ENCODE measurements at places on chromosomes 1 and 21.

DNA sequence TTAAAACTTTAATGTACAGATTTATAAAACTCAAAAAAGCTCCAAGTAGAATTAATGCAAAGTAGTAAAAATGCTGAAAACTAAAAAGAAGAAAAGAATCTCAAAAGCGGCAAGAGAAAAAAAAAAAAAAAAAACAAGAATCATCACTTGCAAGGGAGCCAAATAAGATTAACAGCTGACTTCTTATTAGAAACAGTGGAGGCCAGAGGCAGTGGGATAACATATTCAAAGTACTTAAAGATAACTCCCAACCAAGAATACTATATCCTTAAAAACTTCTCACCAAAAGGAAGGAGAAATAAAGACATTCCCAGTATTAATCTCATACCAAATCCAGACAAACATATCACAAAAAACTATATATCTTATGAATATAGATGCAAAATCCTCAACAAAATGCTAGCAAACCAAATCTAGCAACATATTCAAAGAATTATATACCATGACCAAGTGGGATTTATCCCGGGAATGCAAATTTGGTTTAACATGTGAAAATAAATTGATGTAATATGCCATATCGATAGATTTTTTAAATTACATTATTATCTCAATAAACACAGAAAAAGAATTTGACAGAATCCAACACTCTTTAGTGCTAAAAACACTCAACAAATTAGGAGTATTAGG is 62.7 kb downstream of the CAMK2N1 start:
- DNase-seq, result no peak

- DNase-seq, result peak; percentile 65
These were observed 672.8 kb downstream of the PTPRC start for GRCh38 chr1:199311478-199312262.

DNA sequence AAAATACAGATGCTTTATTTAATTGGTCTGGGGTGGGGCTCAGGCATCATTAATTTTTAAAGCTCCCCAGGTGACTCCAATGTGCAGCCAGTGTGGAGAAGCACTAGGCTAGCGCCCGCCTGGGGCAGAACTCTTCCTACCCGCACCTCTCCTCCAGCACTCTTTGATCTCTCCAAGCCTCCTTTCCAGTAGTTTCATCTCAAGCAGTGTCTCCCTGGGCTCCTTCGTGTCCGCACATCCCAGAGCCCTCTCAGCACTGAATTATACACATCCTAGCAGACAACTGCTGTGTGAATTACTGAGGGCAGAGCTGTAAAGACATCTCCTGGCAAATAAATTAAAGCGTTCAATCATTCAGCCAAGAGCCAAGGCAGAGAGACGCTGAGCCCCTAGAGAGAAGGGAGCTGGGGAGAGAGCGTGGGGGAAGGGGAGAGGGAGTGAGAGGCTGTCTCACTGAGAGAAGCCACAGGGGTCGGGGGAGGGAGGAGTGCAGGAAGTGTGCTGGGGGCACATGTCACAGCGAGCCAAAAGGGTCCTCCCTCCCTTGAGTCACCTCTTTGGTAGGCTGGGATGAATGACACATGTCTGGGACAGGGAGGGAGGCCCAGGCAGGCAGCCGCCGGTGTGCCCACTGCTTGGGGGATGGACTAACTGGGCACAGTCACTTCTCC is 21.0 kb upstream of the PARP1 start:
- no peak for DNase-seq

DNA sequence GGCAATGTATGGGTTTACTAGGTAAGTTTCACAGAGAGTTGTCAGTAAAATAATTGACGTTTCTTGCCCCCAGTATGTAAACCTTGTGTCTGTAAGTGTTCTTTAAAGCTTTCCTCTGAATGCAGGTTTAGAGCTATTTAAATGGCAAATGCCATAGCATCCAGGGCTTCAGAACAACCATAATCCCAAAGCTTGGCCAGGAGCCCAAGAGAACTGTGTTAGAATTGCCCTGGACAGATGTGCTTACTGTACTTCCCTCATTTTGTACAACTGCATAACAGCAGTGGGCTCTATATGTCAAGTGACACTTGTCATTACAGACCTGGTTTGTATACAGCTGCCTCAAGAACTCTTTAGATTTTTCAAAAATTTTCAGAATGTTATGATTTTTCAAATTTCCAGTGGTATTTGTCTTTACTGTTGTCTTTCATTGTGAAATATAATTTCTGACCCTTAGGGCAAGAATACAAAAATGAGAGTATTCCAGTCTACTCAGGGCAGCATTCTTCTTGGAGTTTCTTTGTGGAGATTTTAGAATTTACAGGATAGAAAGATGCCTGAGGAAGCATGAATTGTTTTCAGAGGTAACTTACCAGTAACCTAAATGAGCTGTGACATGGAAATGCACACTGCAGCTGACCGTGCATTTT is 136.9 kb upstream of the L1TD1 start:
- DNase-seq, result no peak

- DNase-seq, result peak; percentile 27
These were observed 123.8 kb upstream of the RAB4A start for GRCh38 chr1:229147072-229147471.

Measured in GM23338 (cell line).